ENCODE measurements at places on chromosomes 6 and 20. TPM values are rescaled to one million over a fixed set of nuclear protein-coding genes. Genes with fewer than 3 reads are reported as not detected.

Gene DEFB128
- total RNA-seq, result not detected

Gene SRXN1
- 29.7 TPM for total RNA-seq

DNA sequence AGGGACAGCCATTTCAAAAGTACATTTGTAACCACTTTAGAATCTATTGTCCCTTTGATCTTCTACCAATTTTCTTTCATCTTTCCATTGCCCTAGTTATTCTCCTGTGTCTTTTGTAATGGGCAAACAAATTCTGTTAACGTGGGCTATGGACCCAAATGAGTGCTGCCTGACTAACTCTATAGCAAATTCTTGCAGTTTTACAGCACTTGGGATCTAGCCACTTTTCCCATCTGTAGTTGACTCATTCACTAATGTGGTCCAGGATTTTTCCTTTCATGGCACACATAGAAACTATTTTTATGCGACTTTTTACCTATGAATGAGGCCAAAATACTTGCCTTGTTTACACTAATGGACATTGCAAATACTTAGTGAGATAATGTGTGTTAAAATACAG is 52.0 kb downstream of the GRIK2 start:
- H3K36me3 ChIP-seq, result no peaks in the 10 kb centered on the region
- no peaks in the 10 kb centered on the region for H3K4me1 ChIP-seq
- no peak overlapping the region for H3K4me3 ChIP-seq
- H3K27ac ChIP-seq, result no peak overlapping the region

- H3K4me3 ChIP-seq, result no peak overlapping the region
- H3K4me1 ChIP-seq, result no peaks in the 10 kb centered on the region
- no peak overlapping the region for H3K27ac ChIP-seq
- no peak for DNase-seq
Measured at GRCh38 chr20:48338717-48339116, 489.1 kb downstream of the PREX1 start.

DNA sequence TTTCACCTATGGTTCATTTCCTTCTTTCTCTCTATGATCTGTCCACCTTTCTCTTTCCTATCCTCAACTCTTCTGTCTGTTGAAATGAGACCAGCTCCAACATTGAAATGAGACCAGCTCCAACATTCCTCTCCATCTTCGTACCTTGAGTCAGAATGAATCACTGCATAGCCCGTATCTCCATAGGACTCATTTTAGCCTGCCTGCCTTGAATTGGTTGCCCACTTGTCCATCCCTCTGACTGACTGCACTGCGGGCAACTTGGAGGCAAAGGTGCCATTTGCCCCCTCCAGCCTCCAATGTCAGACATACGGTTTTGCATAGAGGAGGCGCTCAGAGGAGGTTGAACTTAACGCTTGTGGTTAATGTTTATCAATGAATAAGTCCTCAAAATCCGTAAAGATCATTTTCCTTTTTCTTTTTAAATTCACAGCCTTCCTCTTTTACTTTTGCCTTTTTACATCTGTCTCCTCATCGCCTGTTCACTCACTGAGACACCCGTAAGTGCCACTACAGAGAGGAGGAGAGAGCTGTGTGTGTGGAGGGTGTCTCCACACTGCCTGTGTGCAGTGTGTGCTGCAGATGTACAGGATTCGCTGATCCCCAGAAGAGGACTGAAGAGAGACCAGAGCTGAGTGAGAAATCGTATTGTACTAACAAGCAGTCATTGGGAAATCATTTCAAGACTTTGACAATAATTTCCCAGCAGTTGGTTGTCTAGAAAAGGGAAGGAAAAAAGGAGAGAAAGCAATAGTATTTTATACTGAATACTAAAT is 579.6 kb upstream of the MAP3K7 start:
- no peak for DNase-seq
- no peak overlapping the region for H3K4me3 ChIP-seq
- no peaks in the 10 kb centered on the region for H3K36me3 ChIP-seq
- no peaks in the 10 kb centered on the region for H3K4me1 ChIP-seq

DNA sequence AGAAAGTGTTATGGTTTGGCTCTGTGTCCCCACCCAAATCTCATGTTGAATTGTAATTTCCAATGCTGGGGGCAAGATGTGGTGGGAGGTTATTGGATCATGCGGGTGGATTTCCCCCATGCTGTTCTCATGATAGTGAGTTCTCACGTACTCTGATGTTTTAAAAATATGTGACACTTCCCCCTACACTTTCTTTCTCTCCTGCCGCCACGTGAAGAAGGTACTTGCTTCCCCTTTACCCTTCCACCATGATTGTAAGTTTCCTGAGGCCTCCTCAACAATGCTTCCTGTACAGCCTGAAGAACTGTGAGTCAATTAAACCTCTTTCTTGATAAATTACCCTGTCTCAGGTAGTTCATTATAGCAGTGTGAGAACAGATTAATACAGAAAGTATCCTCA is 150.8 kb downstream of the TMEM200A start:
- no peak overlapping the region for H3K27ac ChIP-seq
- no peak for DNase-seq
- no peak overlapping the region for H3K4me3 ChIP-seq
- no peaks in the 10 kb centered on the region for H3K36me3 ChIP-seq
- H3K4me1 ChIP-seq, result no peaks in the 10 kb centered on the region

DNA sequence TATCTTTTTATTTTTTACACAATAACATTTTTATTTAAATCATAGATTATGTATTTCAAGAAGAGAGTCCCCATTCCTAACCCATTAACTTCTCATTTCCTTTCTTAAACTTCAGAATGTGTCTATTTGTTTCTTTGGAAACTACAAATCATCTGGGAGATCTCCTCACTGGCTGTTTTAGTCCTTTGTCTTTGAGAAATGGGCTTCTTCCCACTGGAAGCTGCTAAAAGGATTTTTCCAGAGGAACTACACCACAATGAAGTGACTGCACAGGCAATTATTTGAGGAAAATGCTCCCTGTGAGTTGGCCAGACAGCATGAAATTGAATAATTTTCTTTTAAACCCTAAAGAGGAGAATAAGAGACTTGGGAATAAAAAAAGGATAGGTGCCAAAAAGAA is 119.1 kb downstream of the TENT5A start:
- H3K4me3 ChIP-seq, result no peak overlapping the region
- H3K27me3 ChIP-seq, result no peaks in the 10 kb centered on the region
- H3K27ac ChIP-seq, result no peak overlapping the region
- DNase-seq, result no peak
- no peaks in the 10 kb centered on the region for H3K4me1 ChIP-seq

DNA sequence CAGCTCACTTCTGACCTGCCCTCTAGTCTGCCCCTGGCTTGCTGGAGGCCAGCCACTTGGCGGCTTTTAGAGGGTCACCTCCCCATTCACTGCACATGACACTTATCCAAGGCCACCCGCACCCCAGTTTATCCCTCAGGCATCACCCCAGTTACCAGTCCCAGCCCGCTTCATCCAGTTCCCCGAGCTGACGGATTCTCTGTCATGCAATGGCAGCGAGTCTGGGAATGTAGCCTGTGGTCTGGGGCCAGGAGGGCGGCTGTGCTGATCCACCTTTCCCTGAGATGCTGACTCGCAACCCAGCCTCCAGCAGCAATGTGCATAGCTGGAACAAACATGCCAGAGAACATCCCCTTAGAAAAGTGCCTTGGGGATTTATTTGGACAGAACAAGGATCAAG is 25.8 kb downstream of the SYNDIG1 start:
- no peaks in the 10 kb centered on the region for H3K4me1 ChIP-seq
- H3K4me3 ChIP-seq, result no peak overlapping the region
- H3K27ac ChIP-seq, result no peak overlapping the region

All from endothelial cell of umbilical vein (primary cell).